ENCODE measurements at places on chromosomes 7 and 10.
A peak's percentile ranks its signal among the peaks of the same experiment; 100 is the strongest.

DNA sequence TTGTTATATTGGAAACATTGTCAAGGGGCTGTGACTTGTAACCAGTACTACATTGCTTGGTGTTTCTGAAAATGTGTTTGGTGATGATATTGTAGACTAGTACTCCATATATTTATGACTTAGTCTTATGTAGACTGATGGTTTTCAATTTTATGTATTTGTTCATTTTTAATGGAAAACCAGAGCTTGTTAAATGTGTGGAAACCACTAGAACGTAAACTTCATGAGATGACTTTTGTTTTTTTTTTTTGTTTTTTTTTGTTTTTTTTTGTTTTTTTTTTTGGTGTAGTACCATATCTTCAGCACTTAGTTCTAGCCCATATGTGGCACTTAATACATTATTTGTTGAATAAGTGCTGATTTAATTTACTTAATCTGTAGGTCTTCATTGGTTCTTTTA, 518.6 kb downstream of the AUTS2 start:
- DNase-seq: no peak

GRCh38 chr7:130299866-130300265, 6.9 kb downstream of the CPA4 start:
- no peak for DNase-seq

DNA sequence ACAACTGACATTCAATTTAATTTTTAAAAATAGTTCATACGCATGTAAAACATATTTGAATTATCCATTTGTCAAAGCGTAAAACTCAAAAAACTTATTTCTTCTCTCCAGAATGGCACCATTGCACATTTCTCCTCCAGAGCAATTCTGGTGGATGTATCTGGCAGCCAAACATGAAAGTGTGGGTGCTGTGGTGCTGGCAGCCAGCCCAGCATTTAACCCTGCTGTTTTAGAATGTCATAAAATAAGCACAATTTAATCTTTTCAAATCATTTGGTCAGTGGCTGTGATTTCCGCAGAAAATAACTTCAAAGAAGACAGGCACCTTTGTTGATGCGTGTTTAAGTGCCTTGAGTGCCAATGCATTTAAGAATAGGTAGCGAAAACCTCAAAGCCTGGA, 302.7 kb upstream of the MEOX2 start:
- no peak for DNase-seq

DNA sequence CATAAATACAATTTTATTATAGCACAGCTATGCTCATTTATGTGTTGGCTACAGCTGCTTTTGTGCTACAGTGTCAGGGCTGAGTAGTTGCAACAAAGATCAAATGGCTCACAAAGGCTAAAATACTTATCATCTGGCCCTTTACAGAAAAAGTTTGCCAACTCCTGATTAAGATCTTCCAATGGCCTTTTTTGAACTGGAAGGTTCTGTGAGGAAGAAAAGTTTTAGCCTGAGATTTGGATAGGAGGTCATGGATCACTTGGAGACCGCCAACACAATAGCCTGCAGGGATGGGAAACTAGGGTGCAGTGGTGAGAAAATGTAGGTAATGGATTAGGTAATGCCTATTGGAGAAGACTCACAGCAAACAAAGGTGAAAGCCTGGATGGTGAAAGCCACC, 169.8 kb downstream of the NOC3L start:
- DNase-seq: no peak

DNA sequence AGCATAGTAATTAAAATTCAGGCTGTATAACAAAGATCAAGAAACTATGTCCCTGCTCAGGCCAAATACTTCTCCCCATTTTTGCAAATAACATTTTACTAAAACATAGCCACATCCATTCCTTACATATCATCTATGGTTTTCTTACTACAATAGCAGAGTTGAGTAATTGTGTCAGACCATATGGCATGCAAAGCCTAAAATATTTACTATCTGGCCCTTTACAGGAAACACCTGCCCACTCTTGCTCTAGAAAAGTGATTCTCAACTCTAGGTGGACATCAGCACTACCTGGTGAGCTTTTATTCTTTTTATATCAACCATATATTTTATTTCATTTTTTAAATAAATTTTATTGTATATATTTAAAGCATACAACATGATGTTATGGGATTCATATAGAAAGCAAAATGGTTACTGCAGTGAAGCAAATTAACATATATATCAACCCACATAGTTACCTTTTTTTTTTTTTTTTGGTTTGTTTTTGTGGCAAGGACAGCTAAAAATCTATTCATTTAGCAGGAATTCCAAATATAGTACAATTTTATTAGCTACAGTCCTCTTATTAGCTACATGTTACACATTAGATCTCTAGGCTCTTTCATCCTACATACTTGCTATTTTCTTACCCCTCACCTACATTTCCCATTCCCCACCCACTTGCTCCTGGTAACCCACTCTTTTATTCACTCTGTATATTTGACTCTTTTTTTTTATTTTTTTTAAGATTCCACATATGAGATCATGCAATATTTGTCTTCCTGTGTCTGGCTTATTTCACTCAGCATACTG, 19.6 kb downstream of the ABI1 start:
- DNase-seq: no peak

DNA sequence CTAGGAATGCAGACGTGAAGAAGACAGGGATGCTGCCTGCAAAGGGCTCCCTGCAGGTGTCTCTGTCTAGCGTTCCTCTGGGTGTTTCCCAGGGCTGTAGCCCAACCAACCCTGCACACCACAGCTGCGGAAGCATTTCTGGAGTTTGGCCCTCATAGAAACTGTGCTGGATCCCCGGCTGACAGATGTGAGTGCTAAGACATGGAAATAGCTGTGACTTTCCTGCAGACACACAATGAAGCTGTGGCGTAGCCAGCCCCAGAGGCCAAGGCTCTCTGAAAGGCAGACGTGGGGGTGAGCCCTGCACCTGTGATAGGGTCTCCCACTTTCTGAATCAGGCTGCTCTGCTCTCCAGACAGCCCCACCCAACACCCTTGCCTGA, 44.8 kb downstream of the ADCYAP1R1 start:
- DNase-seq: no peak

GRCh38 chr7:2046581-2047565, 185.9 kb downstream of the MAD1L1 start:
- DNase-seq: no peak

DNA sequence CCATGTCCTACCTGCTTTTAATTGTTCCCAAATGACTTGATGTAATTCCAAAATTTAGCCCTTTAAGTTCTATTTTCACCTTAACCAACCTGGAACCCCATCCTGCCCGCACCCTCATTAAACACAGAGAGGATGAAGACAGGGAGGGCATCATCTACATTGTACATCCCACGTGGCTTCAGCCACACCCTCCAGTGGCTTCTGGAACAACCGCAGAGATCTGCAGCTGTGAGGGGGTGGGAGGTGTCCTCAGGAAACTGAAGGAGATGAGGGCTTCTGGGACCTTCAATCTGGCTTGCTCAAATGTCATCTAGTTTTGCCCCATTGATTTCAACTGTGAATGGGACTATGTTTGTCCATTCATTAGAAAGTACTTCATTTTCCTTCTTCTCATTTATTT, 39.0 kb downstream of the AKR1B1 start:
- DNase-seq: no peak

DNA sequence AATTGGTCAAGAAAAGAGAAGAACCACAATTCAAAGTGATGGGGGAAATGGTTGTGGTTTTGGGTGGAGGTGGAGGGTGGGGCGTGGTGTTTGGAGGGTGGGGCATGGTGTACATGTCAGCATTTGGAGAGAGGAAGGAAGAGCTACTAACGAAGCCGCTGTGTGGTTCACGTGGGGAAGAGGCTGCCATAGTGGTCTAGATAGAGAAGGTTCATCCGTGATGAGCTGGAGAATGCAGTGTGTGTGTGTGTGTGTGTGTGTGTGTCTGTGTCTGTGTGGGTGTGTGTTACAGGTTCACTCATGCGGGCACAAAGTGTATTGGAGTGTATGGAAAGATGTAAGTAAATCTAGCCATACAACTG, 6.1 kb upstream of the VCL start:
- DNase-seq: peak; percentile 77

DNA sequence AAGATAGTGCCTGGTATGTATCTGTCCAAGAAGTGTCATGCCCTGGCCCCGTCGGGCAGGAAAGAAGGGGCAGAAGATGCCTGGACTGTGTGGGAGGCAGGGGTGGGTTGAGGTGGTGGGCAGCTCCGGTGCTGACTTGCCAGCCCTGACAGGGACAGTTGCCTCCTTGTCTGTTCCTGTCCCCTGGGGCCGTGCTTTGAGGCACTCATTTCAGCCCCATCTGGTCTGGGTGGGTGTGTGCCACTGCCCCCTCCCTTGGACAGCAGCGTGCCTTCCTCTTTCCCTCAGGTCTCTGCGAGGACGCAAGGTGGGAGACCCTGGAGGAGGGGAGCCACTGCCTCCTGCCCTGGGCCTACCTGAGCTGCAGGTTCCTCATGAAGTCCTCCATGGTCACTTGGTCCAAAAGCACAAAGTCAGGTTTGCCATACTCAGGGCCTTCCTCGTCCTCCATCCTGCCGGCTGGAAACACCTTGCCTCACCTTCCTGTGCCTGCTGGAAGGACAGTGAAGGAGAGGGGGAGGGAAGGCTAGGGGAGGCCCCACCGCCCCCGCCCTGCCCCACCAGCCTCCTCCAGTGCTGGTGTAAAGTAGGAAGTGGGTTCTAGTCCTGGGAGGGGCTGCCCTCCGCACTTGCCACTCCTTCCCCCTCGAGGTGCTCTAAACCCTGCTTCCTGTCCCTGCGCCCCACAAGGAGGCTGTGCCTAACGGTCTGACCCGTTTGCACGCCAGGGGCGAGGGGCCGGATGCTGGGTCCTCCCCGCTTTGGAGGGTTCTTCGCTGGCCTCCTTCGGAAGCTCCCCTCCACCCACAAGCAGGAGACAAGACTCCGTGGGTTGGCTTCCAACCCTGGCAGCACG, at the start of gene MYO1G:
MYO1G (minus strand) TSS at position 505 of the 856 bp plus-strand sequence; CDS start at position 451, 54 bp downstream.
- peak; percentile 79 for DNase-seq

DNA sequence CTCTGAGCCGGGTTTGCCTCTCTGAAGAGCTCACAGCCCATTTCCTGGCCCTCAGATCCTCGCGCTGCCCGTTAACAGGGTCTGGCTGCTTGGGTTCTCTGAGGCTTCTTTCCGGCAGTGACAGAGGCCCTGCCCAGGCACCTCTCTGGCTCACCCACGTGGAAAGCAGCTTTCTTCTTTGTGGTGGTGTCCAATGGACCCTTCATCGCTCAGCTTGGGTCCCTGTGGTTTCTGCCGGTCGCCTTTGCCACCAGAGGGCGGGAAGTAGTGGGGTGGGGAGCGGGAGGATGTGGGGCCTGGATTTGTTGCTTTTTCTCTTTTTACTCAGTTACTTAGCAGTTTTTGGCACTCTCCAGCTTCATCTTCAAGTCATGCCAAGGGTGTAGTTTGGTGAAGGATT, 15.6 kb upstream of the JAKMIP3 start:
- DNase-seq: no peak

- peak; percentile 47 for DNase-seq
Measured at GRCh38 chr10:49309691-49310411, 10.9 kb downstream of the C10orf71 start.

DNA sequence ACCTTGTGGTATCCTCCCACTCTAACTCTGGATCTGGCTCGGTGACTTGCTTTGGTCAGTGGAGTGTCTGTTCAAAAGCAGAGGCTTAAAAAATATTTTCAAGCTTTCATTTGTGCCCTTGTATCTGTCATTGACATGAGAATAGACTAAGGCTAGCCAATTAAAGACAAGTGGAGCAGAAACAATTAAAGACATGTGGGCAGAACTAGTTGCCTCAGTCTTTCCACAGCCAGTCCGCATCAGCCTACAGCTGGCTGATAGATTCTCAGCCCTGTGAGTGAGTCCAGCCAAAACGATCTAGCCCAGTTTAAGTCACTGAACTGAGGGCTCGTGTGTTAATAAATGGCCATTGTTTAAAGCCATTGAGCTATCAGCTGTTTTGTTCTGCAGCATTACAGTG, 185.2 kb upstream of the DGKB start:
- no peak for DNase-seq

DNA sequence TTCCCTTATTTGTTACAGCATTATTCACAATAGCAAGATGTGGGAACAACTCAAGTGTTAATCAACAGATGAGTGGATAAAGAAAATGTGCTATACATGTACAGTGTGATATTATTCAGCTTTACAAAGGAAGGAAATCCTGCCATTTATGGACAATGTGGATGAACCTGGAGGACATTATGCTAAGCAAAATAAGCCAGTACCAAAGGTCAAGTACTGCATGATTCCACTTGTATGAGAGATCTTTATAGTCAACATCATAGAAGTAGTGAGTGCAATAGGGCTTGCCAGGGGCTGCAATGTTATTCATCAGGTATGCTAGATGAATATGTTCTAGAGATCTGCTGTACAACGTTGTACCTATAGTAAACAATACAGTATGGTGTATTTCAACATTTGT, 138.5 kb upstream of the AGR3 start:
- DNase-seq: no peak

GRCh38 chr7:31805209-31805818, 118.3 kb downstream of the PPP1R17 start:
- DNase-seq: no peak

DNA sequence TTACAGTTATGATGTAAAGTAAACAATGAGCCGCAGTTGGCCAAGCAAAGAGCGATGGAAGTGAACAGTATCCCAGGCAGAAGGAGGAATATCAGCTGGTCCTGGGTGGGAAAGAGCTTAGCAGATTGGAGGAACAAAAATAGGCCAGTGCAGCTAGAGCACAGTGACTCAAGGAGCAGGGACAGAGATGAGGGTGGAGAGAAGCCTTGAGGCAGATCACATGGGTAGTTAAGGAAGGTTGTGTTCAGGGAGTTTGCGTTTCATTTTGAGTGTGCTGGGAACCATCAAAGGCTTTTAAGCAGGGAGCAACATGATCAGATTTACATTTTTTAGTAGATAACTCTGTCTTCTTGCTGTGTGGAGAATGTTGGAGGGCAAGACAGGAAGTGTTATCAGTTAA, 113.6 kb downstream of the OAT start:
- no peak for DNase-seq

- DNase-seq: no peak
Measured at GRCh38 chr10:76082956-76083355, 651.5 kb downstream of the LRMDA start.

GRCh38 chr7:33750177-33750576, 155.2 kb upstream of the BMPER start:
- no peak for DNase-seq

DNA sequence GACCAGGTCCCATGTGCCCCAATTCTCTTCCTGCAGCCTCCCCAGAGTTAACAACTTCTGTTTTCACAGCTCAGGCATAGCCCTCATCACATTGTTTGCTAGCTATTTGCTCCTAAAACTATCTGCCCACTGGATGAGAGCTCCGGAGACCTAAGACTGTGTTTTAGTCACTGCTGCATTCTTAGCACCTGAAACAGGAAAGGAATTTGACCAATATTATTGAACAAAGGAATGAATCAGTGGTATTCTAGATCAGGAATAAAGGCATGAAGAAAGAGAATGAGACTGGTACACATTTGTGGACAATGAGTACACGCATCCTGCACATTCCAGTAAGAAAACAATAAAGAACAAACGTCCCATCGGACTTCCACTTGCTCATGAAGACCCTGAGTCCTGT, 54.8 kb downstream of the PPP1R17 start:
- DNase-seq: no peak
